ENCODE measurements at places on chromosomes 3 and 15. TPM values are rescaled to one million over a fixed set of nuclear protein-coding genes. Genes with fewer than 3 reads are reported as not detected.

TNNC1 gene
- total RNA-seq, result 7,948 TPM

IP6K1 gene
- total RNA-seq, result 14.8 TPM

HACD2 gene
- total RNA-seq, result 9.1 TPM

PRR23A gene
- not detected for total RNA-seq
